CD4-positive, alpha-beta T cell treated with Interleukin-17A for 1 hour (primary cell): ENCODE measurements at places on chromosomes 12 and 14.

- DNase-seq: no peak
These were observed 192.4 kb downstream of the TSPAN9 start for GRCh38 chr12:3269594-3269993.

DNA sequence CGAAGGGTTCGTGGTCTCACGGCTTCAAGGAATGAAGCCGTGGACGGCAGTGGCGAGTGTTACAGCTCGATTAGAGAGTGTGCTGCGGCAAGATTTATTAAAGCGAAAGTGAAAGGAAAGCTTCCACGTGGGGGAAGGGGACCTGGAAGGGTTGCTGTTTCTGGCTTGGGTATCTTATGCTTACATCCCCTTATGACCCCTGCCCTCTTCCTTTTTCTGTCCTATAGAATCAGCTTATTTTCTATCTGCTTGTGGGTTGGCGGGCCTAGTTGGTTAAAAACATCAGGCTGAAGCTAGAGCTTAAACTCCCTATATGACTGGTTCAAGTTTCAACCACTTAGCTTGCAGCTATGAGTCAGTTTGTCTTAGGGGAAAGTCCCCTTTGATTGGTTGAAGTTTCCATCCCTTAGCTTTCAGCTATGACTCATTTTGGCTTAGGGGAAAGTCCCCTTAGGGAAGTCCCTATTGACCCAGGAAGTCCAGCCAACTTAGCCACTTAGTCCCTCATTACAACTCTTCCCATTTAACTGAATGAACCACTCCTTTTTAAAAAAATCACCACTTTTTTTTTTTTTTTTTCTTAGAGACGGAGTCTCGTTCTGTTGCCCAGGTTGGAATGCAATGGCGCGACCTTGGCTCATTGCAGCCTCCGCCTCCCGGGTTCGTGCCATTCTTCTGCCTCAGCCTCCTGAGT is 1494.7 kb upstream of the TMEM132C start:
- DNase-seq: peak; percentile 90

GRCh38 chr12:54038284-54038870 is 5.5 kb downstream of the HOXC5 start:
- DNase-seq: no peak

DNA sequence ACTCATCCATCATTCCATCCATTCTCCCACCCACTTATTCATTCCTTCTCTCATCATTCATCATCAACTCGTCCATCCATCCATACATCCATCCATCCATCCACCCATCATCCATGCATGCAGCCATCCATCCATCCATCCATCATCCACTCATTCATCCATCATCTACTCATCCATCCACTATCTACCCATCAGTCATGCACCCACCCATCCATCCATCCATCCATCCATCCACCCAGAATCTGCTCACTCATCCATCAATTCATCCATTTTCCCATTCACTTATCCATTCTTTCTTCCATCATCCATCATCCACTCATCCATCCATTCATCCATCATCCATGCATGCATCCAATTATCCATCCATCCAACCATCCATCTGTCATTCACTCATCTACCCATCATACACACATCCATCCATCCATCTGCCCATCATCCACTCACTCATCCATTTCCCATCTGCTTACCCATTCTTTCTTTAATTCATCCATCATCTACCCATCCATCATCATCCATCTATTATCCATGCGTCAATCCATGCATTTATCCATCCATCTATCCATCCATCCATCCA is 107.1 kb upstream of the WSCD2 start:
- DNase-seq: no peak

- no peak for DNase-seq
These were observed 67.4 kb upstream of the SLC38A2 start for GRCh38 chr12:46439793-46440511.

DNA sequence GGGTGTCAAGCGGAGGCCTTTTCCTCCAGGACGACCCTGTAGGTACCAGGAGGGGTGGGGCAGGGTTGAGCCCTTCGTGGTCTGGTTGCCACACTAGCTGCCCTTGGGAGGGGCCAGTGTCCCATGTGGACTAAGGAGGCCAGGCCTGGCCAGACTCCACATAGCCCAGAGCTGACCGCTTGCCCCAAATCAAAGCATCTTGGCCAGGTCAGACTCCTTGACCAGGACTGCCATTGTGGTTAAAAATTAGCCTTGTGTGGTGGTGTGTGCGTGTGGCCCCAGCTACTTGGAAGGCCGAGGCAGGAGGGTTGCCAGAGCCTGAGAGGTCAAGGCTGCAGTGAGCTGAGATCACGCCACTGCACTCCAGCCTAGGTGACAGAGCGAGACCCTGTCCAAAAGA is 24.8 kb downstream of the ALDH2 start:
- no peak for DNase-seq

- DNase-seq: no peak
These were observed 420.6 kb downstream of the LRFN5 start for GRCh38 chr14:42027271-42027670.

GRCh38 chr12:89947437-89948270 is 239.0 kb upstream of the ATP2B1 start:
- DNase-seq: peak; percentile 22

DNA sequence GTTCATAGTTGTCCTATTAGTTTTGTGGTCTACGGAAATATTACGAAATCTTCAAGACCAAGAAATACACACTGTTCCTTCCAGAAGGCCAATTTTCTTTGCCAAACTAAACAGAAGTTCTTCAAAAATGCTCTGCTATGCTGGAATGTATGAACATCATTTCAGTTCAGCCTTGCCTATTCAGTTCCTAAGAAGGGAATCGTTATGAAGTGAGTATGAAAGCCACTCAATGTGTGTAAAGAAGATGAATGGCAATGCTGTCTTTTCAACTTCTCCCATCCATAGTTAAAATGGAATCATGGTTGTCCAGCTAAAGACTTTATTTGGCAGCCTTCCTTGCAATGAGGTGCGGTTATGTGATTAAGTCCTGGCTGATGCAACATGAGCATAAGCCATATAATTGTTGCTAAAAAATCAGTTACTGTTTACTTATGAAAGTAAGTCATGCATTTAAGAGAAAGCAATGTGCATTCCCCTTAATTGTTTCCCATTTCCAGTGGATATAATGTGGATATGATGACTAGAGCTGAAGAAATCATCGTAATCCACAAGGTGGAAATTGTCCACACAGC is 73.8 kb upstream of the PTPRR start:
- DNase-seq: no peak

GRCh38 chr14:54106661-54107377 is 150.2 kb upstream of the BMP4 start:
- DNase-seq: no peak

GRCh38 chr14:89308232-89308959 is 108.6 kb downstream of the FOXN3 start:
- DNase-seq: no peak

DNA sequence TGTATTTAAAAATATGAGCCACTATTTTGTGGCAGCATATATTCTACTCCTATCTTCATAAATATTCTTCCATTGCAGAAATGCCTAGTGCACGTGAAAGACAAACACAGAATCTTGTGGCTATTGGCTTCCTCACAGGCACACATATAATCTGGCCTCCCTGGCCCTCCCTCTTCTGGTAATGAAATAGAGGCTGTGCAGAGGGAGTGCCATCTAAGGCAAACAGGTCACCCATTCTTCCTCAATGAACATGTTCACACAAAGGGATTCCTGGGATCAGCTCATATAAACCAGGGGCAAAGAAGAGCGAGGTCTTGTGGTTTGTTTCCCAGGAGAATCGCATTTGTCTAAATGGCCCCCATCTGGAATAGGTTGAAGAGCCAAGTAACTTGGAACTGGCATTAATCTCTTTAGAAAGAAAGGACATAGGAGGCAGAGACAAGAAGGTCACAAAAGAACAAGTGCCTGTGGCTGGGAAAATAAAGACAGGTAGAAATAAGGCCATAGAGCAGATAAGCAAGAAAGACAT is 171.6 kb upstream of the PTPRQ start:
- DNase-seq: no peak

DNA sequence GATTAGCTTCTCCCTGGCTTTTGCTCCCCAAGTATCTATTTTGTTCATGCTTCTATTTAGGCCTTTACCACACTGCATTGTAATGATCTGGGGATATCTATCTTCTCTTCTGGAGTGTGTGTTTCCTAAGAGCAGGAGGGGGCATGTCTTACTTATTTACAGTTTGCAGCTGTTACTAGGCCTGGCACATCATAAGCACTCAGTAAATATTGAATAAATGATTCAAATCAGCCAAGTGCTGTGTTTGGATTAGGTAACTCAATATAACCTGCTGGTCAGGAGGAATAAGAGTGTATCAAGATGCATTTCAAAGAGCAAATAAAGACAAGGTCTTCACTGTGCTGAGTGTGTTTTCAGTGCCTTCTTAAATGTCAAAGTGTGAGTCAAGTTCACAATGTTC is 186.1 kb downstream of the FOXG1 start:
- no peak for DNase-seq

GRCh38 chr12:105503619-105504018 is 173.1 kb downstream of the C12orf75 start:
- no peak for DNase-seq

GRCh38 chr12:3278681-3279414 is 201.7 kb downstream of the TSPAN9 start:
- DNase-seq: no peak

- DNase-seq: peak; percentile 88
These were observed 17.0 kb downstream of the RHOF start for GRCh38 chr12:121776190-121777098.

DNA sequence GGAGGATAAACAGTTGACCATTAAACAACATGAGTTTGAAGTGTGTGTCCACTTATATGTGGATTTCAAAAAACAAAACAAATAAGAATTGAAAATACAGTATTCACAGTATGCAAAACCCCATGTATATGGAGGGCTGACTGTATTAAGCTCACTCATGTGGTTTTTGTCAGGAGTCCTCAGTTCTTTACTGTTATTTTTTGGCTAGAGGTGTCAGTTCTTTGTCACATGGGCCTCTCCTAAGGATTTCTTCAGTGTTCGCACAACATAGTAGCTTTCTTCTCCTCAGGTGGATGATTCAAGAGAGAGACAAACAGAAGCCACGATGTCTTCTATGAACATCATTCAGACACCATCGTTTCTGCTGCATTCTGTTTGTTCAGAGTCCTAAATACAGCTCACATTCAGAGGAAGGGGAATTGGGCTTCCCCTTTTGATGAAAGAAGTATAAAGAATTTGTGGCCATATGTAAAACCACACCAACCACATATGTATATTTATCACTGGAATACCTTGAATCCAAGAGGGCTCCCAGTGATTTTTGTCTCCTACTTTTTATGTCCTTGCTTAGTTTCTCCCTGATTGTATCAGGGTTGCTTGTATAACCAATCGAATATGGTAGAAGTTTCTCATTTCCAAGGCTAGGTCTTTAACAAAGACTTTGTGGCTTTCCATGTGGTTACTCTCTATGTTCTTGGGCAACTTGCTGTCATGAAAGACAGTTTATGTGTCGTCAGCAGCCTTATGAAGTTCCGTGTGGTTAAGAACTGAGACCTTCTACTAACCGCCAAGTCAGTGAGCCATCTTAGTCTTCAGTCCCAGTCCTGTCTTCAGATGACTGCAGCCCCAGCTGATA is 18.9 kb downstream of the MNAT1 start:
- peak; percentile 76 for DNase-seq

DNA sequence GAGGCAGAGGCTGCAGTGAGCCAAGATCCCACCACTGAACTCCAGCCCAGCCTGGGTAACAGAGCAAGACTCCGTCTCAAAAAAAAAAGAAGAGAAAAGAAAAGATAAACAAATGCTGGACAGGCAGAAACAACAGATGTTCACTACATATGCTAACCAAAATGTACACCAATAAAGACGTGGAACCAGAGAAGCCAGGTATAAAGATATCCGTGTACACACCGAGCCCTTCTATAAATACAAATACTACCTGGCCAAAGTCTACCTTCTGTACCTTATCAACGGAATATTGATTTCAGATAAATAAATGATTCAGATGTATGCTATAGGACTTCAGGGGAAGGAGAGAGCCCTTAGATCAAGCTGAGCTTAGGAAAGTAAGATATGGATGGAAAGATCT is 10.8 kb upstream of the KRT8 start:
- DNase-seq: no peak

GRCh38 chr14:103960457-103961055 is 18.2 kb upstream of the RD3L start:
- no peak for DNase-seq

DNA sequence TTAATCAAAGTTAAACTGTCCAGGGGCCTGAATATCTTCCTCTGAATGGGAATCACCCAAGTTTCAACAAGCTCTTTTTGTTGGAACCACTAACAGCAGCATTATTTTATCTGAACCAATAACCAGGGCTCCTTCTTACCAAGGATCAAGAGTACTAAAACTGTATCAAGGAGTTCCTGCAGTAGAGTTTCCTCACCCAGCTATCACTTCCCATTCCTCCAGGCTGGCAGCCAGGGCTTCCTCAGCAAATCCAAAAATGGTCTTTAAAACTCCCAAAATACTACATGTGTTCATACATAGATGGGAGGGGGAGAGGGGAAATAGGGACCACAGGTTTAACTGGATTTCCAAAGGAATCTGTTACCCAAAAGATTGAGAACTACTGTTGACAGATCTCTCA is 10.5 kb downstream of the FMNL3 start:
- DNase-seq: no peak

- no peak for DNase-seq
These were observed 557.0 kb downstream of the SLC6A15 start for GRCh38 chr12:84355561-84355960.

- DNase-seq: no peak
These were observed 578.7 kb upstream of the FBXO33 start for GRCh38 chr14:40010961-40011360.

- DNase-seq: no peak
These were observed 1.9 kb upstream of the RIN3 start for GRCh38 chr14:92511453-92512238.

DNA sequence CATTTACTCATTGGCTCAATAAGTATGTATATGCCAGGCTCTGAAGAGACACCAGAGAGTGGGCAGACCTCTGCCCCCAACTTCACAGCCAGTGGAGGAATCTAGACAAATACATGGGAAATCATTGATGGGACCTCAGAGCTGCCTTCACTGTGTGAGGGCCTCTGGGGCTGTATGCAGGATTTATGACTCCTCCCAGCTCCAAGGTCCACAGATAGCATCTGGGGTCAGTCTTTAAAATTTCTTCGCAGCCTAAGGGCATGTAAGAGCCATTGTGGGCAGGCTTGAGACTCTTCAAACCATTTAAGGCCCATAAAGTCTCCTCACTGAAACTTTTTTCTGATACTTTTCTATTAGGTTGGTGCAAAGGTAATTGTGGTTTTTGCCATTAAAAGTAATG is 125.5 kb downstream of the SPTSSA start:
- DNase-seq: no peak

- no peak for DNase-seq
These were observed 1.1 kb upstream of the RBMS2 start for GRCh38 chr12:56520506-56520905.

DNA sequence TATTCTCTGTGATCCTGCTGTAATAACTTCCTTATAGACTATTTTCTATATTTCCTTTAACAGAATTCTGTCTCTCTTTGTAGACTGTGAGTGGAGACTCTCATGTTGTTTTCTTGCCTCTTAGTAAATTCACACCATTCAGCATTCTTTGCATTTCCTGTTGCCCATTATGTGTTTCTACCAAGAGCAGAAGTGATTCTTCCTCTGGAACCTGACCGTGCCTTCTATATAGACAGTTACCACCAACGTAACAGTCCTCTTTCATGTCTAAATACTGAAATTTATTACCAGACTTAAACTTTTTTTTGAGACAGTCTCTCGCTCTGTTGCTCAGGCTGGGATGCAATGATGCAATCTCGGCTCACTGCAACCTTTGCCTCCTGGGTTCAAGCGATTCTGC is 31.1 kb downstream of the METAP2 start:
- DNase-seq: no peak

- DNase-seq: no peak
These were observed 14.6 kb downstream of the MEG3 start for GRCh38 chr14:100840286-100841065.
